Daoy (cell line): ENCODE measurements at places on chromosomes 2 and 18. TPM values are rescaled to one million over a fixed set of nuclear protein-coding genes. Genes with fewer than 3 reads are reported as not detected.
A peak's percentile ranks its signal among the peaks of the same experiment; 100 is the strongest.

- DNase-seq = peak; percentile 41
These were observed 46.0 kb downstream of the NPAS2 start for GRCh38 chr2:100865816-100866460.

GRCh38 chr2:15407666-15408065 is 153.5 kb downstream of the NBAS start:
- DNase-seq = no peak

GRCh38 chr2:97998431-97999005 is 2.8 kb upstream of the TMEM131 start:
- DNase-seq = no peak

DNA sequence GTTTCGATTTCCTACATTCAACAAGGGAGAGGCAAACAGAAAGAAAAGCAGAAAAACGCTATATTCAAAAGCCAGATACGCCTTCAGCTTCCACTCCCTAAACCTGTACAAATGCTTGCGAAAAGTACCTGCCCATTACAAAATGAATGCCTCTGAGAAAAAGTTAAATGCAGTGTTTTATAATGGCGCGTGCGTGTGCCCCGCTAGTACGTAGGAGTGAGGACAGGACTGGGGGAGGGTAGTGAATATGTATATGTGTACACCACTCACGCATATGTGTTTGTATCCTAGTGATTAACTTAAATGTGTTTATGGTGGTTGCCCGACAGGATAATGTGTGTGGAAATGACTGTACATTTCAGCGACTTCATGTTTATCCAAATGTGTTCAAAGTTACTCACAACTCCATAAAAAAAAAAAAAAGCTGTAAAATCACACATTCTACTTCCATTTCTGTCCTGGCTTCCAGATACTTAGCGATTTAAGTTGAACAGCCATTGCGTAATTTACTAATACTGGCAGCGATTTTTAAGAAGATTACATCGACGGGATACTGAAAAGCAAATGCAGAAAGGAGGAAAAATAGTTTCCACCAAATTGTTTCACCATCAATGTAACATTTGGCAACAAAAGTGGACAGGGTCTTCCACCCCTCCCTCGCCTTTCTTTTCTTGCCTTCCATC is 1.3 kb downstream of the NEUROD1 start:
- no peak for DNase-seq

- DNase-seq = no peak
These were observed 19.0 kb upstream of the MYO1B start for GRCh38 chr2:191226196-191226595.

GRCh38 chr2:236688563-236689392 is 119.2 kb downstream of the ACKR3 start:
- DNase-seq = no peak

- DNase-seq = no peak
These were observed 75.9 kb upstream of the CAB39 start for GRCh38 chr2:230636684-230637271.

The PTH2R gene
- total RNA-seq = not detected in 2 replicates
